ENCODE measurements at places on chromosomes 6 and 20. TPM values are rescaled to one million over a fixed set of nuclear protein-coding genes. Genes with fewer than 3 reads are reported as not detected.

ALDH8A1 gene
- not detected for total RNA-seq

SFTA2 gene
- total RNA-seq = not detected

TFAP2A gene
- 16.4 TPM for total RNA-seq

SIRPB1 gene
- total RNA-seq = 0.90 TPM

TNXB gene
- total RNA-seq = 0.95 TPM

NR2E1 gene
- total RNA-seq = 0.03 TPM

SCRT2 gene
- not detected for total RNA-seq

RAET1L gene
- total RNA-seq = 0.47 TPM

CCN5 gene
- total RNA-seq = 38.0 TPM

PACSIN1 gene
- total RNA-seq = not detected
